Stimulated activated naive B cell treated with anti-CD40 and anti-IgM and Interleukin-4, amounts not matched to agents 10 μg/mL and 1 μg/mL and 100 μg/mL, for 72 hours (primary cell): ENCODE measurements at places on chromosomes 4 and X.

GRCh38 chrX:117645639-117646038 is 471.0 kb downstream of the KLHL13 start:
- no peak for DNase-seq

DNA sequence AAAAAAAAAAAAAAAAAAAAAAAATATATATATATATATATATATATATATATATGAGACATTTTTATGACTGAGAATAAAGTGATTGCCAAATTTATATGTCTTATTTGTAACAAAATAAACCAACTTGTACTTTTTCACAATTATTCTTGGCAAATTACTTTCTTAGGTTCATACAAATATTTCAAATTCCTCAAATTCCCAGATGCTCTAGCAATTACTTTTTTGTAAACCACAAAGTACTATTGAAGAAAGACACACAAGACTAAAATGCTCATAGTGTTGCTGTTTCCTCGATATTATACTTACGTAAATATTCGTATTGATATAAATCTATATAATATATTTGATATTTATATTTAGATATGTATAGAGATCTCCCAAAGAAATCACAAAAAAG is 390.0 kb downstream of the FAT4 start:
- no peak for DNase-seq

GRCh38 chrX:119997570-119997969 is 54.0 kb upstream of the NKAP start:
- DNase-seq: no peak

GRCh38 chr4:96471956-96472867 is 632.3 kb downstream of the PDHA2 start:
- DNase-seq: no peak

DNA sequence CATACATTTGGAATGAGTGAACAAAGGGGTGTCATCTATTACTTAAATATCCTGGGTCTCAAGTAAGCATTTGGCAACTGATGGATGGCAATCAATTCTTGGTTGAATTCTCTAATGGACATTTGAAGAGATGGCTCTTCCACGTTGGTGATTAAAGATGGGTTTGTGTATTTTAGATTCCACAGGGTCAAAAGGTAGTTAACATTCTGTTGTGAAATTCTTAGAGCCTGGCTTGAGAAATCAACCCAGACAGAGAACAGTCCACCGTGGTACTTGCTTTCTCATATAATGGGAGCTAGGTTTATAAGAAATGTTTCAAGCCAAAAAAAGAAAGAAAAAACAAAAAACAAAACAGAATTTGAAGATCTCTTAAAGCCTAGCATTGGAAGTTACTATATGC is 355.9 kb upstream of the PITX2 start:
- DNase-seq: no peak

DNA sequence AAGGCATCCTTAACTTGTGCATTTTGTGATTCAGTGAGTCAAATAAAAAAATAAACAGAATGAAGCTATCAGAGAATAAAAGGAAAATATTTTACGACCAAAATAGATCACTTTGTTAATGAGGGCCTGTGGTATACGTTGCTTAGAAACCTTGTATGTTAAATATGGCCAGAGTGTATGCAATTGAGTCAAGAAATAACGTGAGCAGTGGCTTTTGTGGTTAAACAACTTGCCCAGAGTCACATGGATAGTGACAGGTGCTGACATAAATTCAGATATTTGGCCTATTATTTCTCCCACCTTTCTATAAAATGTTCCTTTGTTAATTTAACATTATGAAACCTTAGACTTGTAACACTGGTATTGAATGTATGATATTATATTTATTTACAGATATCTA is 393.4 kb downstream of the PABPC4L start:
- DNase-seq: no peak

DNA sequence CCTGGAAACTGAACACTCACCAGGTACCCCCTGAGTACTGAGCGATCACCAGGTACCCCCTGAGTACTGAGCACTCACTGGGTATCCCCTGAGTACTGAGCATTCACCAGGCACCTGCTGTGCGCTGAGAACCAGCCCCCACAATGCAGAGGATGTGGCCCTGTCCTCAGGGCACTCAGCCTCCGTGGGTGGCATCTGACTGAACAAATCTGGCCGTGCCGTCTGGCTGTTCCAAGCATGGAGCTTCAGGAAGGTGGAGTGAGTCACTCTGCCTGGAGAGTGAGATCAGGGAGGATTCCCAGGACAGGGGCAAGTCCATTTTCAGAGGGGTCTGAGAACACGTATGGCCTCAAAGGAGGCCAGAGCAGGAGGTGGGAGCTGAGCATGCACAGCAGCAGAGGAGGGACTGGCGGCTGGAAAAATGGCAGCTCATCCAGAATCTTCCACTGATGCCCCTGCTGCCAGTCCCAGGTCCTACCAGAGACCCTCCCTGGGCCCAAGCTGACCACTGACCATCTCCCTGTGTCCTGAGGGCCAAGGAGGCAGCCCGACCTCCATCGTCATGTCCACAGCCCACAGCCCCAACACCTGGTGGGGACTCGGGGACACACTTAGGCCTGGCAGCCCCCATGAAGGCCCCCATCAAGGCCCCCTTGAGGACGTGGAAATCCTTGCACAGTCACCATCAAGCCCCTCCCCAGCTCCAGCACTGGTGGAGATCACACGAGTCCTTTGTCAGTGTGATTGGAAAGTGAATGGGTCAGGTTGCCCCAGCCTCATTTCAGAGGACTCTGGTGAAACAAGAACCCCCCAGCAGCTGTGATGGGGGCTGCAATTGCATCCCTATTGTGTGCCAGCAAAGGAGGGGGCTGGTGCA is 94.1 kb downstream of the HMX1 start:
- no peak for DNase-seq

DNA sequence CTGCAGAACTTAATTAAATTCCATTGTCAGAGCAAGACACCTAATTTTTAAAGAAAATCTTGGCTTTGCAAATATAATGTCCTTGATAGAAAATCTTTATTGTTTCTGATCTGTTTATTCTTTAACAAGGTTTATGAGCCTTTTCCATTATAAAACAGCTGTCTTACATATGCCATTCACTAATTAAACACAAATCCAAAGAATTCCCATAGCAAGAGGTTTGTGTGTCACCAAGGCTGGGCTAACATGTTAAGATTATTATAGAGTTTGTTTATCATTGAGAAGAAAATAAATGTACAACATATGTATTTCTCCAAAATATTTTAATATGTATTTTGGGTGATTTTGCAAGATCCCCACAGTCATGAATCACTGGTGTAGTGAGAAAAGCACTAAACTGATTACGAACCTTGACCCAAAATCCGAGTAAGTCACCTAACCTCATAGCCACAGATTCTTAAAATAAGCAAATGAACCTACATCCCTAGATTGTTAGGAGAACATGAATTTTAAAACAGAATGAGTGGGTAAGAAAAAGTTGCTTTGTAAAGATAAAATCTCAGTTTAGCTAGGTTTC is 694.8 kb upstream of the INTU start:
- DNase-seq: no peak

DNA sequence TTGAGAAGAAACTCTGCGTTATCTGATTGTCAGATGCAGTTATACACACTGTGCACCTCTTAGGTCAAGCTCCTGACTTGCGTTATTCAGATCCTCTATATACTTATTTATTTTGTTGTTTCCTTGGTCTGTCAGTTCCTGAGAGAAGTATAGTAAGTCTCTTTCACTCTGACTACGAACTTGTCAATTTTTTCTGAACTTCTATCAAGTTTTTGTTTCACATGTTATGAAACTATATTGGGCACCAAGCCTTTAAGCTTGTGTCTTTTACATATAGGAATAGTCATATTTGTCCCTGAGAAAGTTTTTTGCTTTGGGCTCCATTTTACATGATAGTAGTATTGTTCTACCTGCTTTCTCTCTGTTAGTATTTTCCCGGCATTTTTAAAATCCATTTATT is 31.7 kb downstream of the ZNF275 start:
- DNase-seq: no peak
